ENCODE measurements at places on chromosomes 13 and 19.

- no peak for DNase-seq
These were observed 483.0 kb upstream of the NBEA start for GRCh38 chr13:34458756-34459715.

DNA sequence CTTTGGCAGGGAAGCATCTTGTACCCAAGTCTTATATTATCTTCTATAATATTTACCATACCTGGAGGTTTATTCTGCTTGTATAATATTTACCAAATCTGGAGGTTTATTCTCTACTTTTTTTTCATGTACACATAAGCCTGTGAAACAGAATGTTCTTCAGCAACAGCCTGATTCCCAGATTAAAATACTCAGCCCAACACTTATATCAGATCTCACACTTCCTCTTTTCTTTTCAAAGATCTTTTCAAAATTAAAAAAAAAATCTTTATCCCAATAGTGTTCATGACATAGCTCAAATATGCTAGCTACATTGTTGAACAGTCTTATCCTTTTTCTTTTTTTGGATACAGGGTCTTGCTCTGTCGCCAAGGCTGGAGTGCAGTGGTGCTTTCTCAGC, 300.7 kb downstream of the LMO7 start:
- DNase-seq, result no peak

GRCh38 chr13:105643966-105644365, 891.5 kb downstream of the EFNB2 start:
- DNase-seq, result no peak

DNA sequence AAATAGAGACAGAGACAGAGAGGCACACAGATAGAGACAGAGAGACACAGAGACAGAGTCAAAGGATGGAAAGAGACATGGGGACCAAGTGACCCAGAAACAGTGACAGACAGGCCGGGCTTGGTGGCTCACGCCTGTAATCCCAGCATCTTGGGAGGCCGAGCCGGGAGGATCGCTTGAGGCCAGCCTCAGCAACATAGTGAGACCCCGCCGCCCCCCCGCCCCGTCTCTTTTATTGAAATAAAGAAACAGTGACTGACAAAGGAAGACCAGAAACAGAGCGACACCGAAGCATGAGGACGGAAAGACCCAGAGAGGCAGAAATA, 848 bp upstream of the NECTIN2 start:
- no peak for DNase-seq

Data from AML-193 (cell line).